ENCODE measurements at places on chromosomes 2 and 18.

GRCh38 chr18:26656431-26656943, 108.1 kb upstream of the KCTD1 start:
- H3K4me1 ChIP-seq: peaks cover 29% of the 10 kb centered on the region
- DNase-seq: no peak
- H3K27me3 ChIP-seq: peaks cover 19% of the 10 kb centered on the region
- H3K4me3 ChIP-seq: peak overlapping the region; percentile 72
- H3K36me3 ChIP-seq: no peaks in the 10 kb centered on the region

- peaks cover under 1% of the 10 kb centered on the region for H3K4me1 ChIP-seq
- H3K27ac ChIP-seq: no peak overlapping the region
- H3K4me3 ChIP-seq: no peak overlapping the region
These were observed 11.7 kb upstream of the SERPINB5 start for GRCh38 chr18:63465059-63465458.

DNA sequence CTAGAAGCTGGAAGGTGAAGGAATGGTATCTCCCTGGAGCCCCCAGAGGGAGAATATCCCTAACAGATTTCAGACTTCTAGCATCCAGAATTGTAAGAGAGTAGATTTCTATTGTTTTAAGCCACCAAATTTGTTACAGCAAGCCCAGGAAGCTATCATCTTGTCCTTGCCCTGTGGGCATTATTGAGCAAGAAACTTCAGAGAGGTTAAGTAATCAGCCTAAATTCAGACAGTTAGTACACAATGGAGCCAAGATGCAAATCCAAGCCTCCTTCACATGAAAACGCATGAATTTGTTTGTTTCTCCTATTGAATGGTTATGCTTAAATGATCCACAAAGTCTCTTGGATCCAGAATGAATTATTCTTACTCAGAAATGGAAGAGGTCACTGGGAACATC, 55.2 kb upstream of the TRIB2 start:
- H3K36me3 ChIP-seq: no peaks in the 10 kb centered on the region
- no peak overlapping the region for H3K27ac ChIP-seq
- H3K4me3 ChIP-seq: no peak overlapping the region
- H3K27me3 ChIP-seq: peaks cover under 1% of the 10 kb centered on the region

DNA sequence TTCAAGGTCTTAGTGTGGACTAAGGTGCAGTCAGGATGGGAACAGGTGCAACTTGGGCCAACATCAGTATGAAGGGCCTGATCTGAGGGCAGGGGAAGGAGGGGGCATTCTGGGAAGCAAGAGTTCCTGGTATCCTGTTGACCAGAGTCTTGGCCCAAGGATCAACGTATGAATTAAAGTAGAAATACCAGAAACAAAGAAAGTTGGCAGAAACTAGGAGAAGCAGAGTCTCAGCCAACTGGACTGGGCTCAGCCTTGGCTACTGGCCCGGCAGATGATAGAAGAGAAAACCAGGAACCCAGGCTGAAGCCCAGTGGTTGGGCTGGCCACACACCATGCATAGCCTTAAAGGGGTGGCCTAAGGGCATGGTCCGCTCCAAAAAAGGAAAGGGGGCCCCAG, 2.3 kb downstream of the CETN1 start:
- H3K4me3 ChIP-seq: no peak overlapping the region
- H3K27ac ChIP-seq: no peak overlapping the region
- no peaks in the 10 kb centered on the region for H3K27me3 ChIP-seq
- DNase-seq: no peak
- H3K36me3 ChIP-seq: no peaks in the 10 kb centered on the region

All from suprapubic skin (tissue), 4 donors.